Right atrium auricular region (tissue), 2 donors: ENCODE measurements at places on chromosomes 1 and 21. TPM values are rescaled to one million over a fixed set of nuclear protein-coding genes. Genes with fewer than 3 reads are reported as not detected.

The SAMSN1 gene
- total RNA-seq: 3.7 TPM

The RIPPLY3 gene
- not detected for total RNA-seq

The MORN1 gene
- total RNA-seq: 2.2 TPM

The SERTAD4 gene
- 4.2 TPM for total RNA-seq

The DMBX1 gene
- total RNA-seq: not detected

The CFAP107 gene
- total RNA-seq: not detected

The CRNN gene
- not detected for total RNA-seq

The APOBEC4 gene
- total RNA-seq: not detected

The SGIP1 gene
- 1.3 TPM for total RNA-seq

The RHCE gene
- total RNA-seq: not detected

The HMCN1 gene
- total RNA-seq: 20.2 TPM

The FLVCR1 gene
- 0.89 TPM for total RNA-seq

The SPATC1L gene
- total RNA-seq: 12.5 TPM

DNA sequence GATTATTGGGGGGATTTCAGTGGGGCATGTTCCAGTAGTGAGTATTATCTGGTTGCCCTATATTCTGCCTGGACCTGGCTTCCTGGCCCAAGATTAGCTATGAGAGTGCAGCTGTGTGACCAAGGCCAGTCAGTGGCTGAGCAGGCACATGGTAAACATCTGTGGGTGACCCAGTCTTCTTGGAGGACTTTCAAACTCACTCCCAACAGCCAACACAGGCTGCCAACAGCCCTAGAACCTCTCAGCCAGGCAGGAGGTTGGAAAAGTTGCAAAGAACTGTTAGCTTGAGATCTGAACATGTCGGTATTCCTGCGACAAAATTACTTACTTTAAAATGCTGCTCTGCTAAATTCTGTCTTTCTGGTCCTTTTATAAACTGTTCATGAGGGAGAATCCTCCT is 192.4 kb downstream of the TGFBR3 start:
- H3K27me3 ChIP-seq: no peaks in the 10 kb centered on the region
- DNase-seq: peak; percentile 70
- H3K4me1 ChIP-seq: peaks cover 43% of the 10 kb centered on the region
- no peak overlapping the region for H3K4me3 ChIP-seq

GRCh38 chr1:220828179-220828490 is 41.4 kb downstream of the MTARC1 start:
- H3K4me3 ChIP-seq: no peak overlapping the region
- peaks cover 18% of the 10 kb centered on the region for H3K4me1 ChIP-seq
- no peak for DNase-seq
- H3K36me3 ChIP-seq: no peaks in the 10 kb centered on the region

DNA sequence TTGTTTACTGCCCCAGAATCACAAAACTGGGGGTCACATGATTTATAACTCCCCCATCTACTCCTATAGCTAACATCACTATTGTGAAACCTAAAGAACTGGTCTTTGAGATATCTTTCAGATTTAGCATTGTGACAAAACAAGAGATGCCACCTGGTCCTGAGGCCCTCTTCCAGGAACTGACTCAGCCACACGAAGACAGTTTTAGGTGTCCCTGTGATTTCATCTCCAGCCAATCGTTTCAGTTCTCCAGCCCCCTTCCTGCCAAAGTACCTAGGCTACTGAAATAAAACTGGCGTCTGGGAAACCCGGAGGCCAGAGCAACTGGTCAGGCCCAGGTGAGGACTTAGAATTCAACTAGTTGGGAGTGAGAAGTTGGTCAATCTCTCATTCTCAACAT is 36.6 kb downstream of the TBX19 start:
- H3K27ac ChIP-seq: no peak overlapping the region
- DNase-seq: no peak
- no peak overlapping the region for H3K4me3 ChIP-seq
- H3K36me3 ChIP-seq: no peaks in the 10 kb centered on the region
- no peaks in the 10 kb centered on the region for H3K27me3 ChIP-seq

DNA sequence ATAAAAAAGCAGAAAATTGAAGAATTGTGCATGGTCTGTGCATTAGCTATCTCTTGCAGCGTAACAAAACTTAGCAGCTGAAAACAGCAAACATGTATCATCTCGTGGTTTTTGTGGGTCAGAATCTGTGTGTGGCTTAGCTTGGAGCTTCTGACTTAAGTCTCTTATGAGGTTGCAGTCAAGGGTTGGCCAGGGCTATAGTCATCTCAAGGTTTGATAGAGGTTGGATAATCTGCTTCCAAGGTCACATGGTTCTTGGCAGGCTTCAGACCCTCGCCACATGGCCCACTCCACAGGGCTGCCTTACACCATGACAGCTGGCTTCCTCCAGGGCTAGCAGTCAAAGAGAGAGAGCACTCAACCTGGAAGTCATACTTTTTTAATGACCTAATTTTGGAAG is 35.9 kb downstream of the CNST start:
- no peak for DNase-seq
- H3K27ac ChIP-seq: no peak overlapping the region
- H3K4me3 ChIP-seq: no peak overlapping the region

- H3K27ac ChIP-seq: peak overlapping the region; percentile 76
- peaks cover 54% of the 10 kb centered on the region for H3K4me1 ChIP-seq
- H3K27me3 ChIP-seq: no peaks in the 10 kb centered on the region
These were observed 154.8 kb upstream of the VAMP3 start for GRCh38 chr1:7616076-7616832.

DNA sequence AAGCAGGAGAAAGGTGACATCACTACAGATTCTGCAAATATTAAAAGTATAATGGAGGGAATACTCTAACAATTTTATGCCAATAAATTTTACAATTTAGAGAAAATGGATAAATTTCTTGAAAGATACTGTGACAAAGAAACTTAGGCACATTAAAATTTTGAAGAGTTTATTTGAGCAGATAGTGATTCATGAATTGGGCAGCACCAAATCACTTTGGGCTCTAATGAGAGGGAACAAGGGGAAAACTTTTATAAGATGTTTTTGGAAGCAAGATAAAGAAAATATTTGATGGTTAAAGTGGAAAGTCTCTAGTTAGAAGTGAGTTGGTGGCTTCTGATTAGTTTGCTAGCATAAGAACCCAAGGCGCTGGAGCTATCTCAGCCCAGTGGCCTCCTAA is 55.2 kb upstream of the FMN2 start:
- no peaks in the 10 kb centered on the region for H3K36me3 ChIP-seq
- H3K27ac ChIP-seq: no peak overlapping the region
- H3K4me1 ChIP-seq: no peaks in the 10 kb centered on the region
- H3K27me3 ChIP-seq: no peaks in the 10 kb centered on the region
- no peak for DNase-seq

GRCh38 chr1:81358151-81358550 is 442.6 kb upstream of the ADGRL2 start:
- H3K4me3 ChIP-seq: no peak overlapping the region
- no peaks in the 10 kb centered on the region for H3K27me3 ChIP-seq
- no peak for DNase-seq
- no peaks in the 10 kb centered on the region for H3K4me1 ChIP-seq

- DNase-seq: no peak
- no peaks in the 10 kb centered on the region for H3K27me3 ChIP-seq
- no peak overlapping the region for H3K4me3 ChIP-seq
- H3K27ac ChIP-seq: no peak overlapping the region
- no peaks in the 10 kb centered on the region for H3K36me3 ChIP-seq
These were observed 149.1 kb upstream of the L1TD1 start for GRCh38 chr1:62045574-62045973.

GRCh38 chr1:65278376-65279069 is 30.8 kb upstream of the DNAJC6 start:
- no peaks in the 10 kb centered on the region for H3K36me3 ChIP-seq
- H3K4me3 ChIP-seq: peak overlapping the region; percentile 13
- no peaks in the 10 kb centered on the region for H3K27me3 ChIP-seq
- no peaks in the 10 kb centered on the region for H3K4me1 ChIP-seq
- H3K27ac ChIP-seq: peak overlapping the region; percentile 72
